ENCODE measurements at places on chromosomes 11 and 22. TPM values are rescaled to one million over a fixed set of nuclear protein-coding genes. Genes with fewer than 3 reads are reported as not detected.

The CHKA gene
- total RNA-seq = 5.7 TPM

The SERPIND1 gene
- total RNA-seq = not detected

The AMOTL1 gene
- total RNA-seq = 7.4 TPM

The MMP12 gene
- total RNA-seq = not detected

The DBX1 gene
- total RNA-seq = not detected

The SAA2 gene
- total RNA-seq = not detected

The AASDHPPT gene
- 31.0 TPM for total RNA-seq

The TLCD5 gene
- total RNA-seq = not detected

The C11orf86 gene
- not detected for total RNA-seq

The MEI1 gene
- 70.4 TPM for total RNA-seq

The FUT4 gene
- 6.5 TPM for total RNA-seq

The APOBEC3A gene
- total RNA-seq = not detected

The POU2AF1 gene
- total RNA-seq = 2.2 TPM

The HMGXB4 gene
- total RNA-seq = 31.1 TPM

The TEX12 gene
- total RNA-seq = 0.51 TPM

The APOA5 gene
- not detected for total RNA-seq

The CRYBB3 gene
- total RNA-seq = not detected

The OPCML gene
- total RNA-seq = not detected

The LRRC32 gene
- total RNA-seq = 2.7 TPM

The GRM5 gene
- total RNA-seq = not detected

The RASSF10 gene
- not detected for total RNA-seq

The NXPE2 gene
- not detected for total RNA-seq

The CCDC188 gene
- total RNA-seq = not detected

The DDB1 gene
- 178 TPM for total RNA-seq

The LPXN gene
- 131 TPM for total RNA-seq

The MOGAT2 gene
- total RNA-seq = not detected

The TOP3B gene
- 45.7 TPM for total RNA-seq

The INS gene
- total RNA-seq = not detected

The VSIG10L2 gene
- total RNA-seq = not detected

The UPK3A gene
- total RNA-seq = not detected

The MMP1 gene
- not detected for total RNA-seq

The NAV2 gene
- 0.20 TPM for total RNA-seq

The PKDREJ gene
- not detected for total RNA-seq

The AMPD3 gene
- total RNA-seq = 23.1 TPM

Data from activated naive CD4-positive, alpha-beta T cell treated with anti-CD3 and anti-CD28 coated beads, Interleukin-2, amount 10 ng/mL, durations not matched to agents 5 hours and 36 hours (primary cell).